ENCODE measurements at places on chromosomes 1 and 21. TPM values are rescaled to one million over a fixed set of nuclear protein-coding genes. Genes with fewer than 3 reads are reported as not detected.

Gene C2CD4D
- total RNA-seq: 0.55 TPM

DNA sequence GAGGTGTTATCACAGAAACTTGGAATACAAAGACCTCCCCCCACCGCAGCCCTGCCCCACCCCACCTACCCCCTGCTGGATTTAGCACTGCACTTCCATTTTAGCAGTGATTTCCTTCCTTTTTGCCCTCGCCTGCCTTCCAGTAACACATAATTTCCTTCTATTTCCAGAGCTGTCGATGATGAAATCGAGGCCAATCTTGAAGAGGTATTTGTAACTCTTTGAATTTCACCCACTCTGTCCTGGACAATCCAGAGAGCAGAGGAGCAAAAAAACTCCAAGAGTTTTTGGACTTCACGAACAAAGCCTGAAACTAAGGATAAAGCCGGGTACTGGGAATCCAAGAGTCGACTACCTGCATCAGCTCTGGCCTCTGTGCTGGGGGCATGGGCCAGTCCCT is 49.1 kb downstream of the CAPN2 start:
- H3K27ac ChIP-seq: no peak overlapping the region
- H3K4me3 ChIP-seq: no peak overlapping the region
- no peaks in the 10 kb centered on the region for H3K4me1 ChIP-seq

DNA sequence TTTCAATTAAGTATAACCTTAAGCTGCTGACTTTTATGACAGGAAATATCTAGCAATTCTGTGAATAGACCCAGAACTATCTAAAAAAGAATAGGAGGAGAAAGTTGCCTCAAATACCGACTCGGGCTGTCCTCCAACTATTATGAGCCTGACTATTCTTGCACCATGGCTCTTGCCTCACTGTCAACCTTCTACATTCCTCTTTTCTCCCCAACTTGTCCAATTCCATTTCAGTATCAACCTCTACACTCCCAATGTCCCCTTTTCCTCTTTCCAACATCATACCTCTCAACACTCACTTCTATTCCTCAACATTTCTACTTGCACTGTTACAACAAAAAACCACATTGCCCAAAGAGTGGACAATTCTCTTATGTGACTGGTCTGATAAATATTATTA is 2.3 kb downstream of the ZZZ3 start:
- H3K4me1 ChIP-seq: peaks cover 21% of the 10 kb centered on the region
- H3K27ac ChIP-seq: no peak overlapping the region
- peaks cover 2% of the 10 kb centered on the region for H3K36me3 ChIP-seq

DNA sequence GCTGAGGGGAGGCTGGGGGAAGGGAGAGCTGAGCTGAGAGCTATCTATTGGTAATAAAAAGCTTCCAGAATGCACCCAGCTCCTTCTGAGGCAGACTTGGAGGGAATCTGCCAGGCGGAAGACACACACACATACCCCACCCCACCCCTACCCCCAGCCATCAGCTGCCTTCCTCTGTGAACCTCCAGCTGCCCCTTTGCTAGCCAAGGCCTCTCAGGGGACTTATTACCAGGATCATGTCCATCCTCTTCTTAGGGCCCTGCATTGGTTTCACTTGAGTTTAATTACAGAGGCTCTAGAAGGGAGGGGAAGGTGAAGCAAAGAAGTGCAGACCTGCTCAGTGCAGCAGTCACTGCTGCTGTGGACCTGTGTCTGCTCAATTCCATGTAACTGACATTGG is 156.4 kb downstream of the OMA1 start:
- no peak overlapping the region for H3K4me3 ChIP-seq
- peaks cover 5% of the 10 kb centered on the region for H3K4me1 ChIP-seq
- H3K27me3 ChIP-seq: no peaks in the 10 kb centered on the region
- no peak for DNase-seq

GRCh38 chr1:83499998-83500397 is 498.9 kb downstream of the TTLL7 start:
- no peak overlapping the region for H3K4me3 ChIP-seq
- no peaks in the 10 kb centered on the region for H3K27me3 ChIP-seq
- DNase-seq: no peak
- H3K27ac ChIP-seq: no peak overlapping the region

DNA sequence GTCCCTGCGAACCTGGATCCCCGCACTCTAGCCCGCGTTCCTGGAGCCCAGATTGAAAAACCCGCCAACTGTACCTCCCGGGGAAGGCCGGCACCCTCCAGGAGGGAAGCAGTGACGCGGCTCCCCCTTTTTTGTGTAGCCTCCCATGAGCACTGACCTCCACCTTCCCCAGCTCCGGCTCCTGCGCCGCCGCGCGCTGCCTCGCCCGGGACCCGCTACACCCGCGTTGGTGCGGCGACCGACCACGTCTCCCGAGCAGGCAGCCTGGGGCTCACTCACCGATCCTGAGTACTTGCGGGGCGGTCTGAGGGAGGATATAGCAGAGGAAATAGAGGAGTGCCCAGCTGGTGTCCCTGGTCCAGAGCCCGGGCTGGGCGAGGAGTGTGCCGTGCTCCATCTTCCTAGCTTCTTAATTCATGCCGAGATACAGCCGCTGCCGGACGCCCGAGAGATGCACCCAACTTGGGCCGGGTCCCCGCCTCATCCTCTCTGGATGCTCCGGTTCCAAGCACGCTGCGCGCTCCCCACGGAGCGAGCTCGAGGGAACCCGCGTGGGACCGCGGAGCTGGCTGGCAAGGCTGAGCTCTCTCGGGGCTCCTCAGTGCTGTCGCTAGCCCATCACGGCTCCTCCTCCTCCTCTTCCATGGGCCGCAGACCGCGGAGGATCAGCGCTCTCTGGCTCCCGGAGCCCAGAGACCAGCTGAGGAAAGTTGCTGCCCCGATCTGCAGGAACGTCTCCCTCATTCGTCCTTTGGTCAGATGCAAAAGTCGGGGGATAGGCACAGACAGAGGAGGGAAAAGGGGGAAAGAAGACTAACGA is 482 bp downstream of the GRIK1 start:
- H3K27ac ChIP-seq: no peak overlapping the region
- H3K4me1 ChIP-seq: no peaks in the 10 kb centered on the region
- no peaks in the 10 kb centered on the region for H3K36me3 ChIP-seq
- H3K4me3 ChIP-seq: no peak overlapping the region
- DNase-seq: no peak

DNA sequence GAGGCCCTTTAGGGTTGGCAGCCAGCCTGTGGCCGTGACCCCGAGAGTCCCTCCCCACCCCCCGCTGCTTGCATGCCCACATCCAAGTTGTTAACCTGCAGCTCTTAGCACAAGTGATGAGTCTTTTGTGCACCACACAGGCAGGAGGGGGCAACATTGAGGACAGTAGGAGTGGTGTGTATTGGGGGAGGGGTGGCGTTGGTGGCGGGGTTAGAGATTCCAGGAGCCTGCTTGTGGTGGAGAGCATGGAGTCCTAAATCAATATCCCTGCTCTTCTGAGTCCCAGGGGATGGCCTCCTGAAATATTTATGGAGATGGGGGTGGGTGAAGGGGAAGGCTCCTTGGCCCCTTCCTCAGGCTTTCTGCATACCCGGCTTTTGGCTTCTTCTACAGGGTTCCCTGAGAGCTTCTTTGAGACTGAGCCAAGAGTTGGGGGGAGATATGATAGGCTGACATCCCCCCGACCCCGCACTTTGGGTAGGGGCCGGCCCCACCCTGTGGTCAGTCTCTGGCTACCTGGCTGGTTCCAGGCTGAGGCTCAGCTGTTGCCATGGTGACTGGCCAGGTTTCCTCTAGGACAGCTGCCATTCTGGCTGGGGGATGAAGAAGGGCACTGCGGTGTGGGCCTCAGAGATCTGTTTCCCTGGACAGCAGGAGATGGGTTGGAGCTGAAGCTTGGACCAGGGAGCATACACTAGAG is 5.0 kb downstream of the CHRNB2 start:
- no peaks in the 10 kb centered on the region for H3K4me1 ChIP-seq
- no peaks in the 10 kb centered on the region for H3K36me3 ChIP-seq
- no peak for DNase-seq
- H3K4me3 ChIP-seq: no peak overlapping the region
- peaks cover 35% of the 10 kb centered on the region for H3K27me3 ChIP-seq

- H3K27me3 ChIP-seq: no peaks in the 10 kb centered on the region
- H3K36me3 ChIP-seq: peaks cover 9% of the 10 kb centered on the region
- no peak for DNase-seq
- H3K27ac ChIP-seq: no peak overlapping the region
Measured at GRCh38 chr1:27816921-27817630, 13.5 kb upstream of the PPP1R8 start.

GRCh38 chr1:219269171-219269570 is 95.5 kb downstream of the LYPLAL1 start:
- no peaks in the 10 kb centered on the region for H3K4me1 ChIP-seq
- no peaks in the 10 kb centered on the region for H3K27me3 ChIP-seq
- no peak overlapping the region for H3K4me3 ChIP-seq
- H3K36me3 ChIP-seq: no peaks in the 10 kb centered on the region
- no peak for DNase-seq
- no peak overlapping the region for H3K27ac ChIP-seq

DNA sequence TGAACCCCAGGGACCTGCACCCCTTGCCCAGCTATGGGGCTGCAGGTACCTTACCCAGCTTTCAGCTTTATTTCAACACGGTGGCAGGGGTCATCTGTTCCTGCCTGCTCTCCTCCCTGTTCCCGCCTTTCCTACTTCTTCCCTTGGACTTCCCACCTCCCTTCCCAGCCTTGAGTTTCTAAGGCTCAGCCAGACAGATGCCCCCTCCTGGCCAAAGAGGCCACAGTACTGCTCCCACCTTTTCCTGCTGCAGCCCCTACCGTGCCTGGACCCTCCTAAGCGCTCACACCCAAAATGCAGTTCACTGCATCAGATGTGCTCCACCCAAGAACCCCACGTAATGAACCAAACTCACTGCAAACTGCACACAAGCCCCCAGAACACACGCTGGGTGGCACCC is 7.7 kb downstream of the NOC2L start:
- no peak for DNase-seq
- H3K27me3 ChIP-seq: no peaks in the 10 kb centered on the region
- peaks cover 30% of the 10 kb centered on the region for H3K36me3 ChIP-seq
- H3K4me1 ChIP-seq: no peaks in the 10 kb centered on the region
- H3K27ac ChIP-seq: no peak overlapping the region

DNA sequence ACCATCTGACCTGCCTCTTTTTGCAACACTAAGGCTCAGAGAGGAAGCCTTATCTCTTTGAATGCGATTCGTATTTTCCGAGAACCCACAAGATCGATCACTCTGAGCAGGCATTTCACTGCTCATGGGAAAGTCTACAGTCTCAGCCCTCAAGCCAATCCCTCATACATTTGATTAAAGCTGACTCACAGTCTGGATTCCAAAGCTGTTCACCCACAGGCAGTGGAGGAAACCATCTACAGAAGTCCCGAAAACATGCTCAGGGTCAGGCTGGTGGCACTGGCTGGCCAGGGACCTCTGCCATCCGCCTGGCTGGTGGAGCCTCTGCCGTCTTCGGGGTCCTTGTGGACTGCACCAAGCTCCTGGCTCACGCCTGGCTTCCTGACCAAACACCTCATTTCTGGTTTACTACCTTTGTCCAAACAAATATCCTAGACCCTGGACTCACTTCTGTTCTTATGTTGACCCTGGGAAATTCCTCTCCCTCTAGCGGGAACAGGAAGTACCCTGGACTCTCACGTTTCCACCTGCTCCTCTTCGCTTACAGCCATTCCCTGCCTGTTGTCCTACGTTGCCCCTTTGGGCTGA is 650.0 kb downstream of the SMYD3 start:
- H3K4me3 ChIP-seq: no peak overlapping the region
- H3K27ac ChIP-seq: no peak overlapping the region
- no peaks in the 10 kb centered on the region for H3K27me3 ChIP-seq
- peaks cover 9% of the 10 kb centered on the region for H3K36me3 ChIP-seq
